NCI-H2081 (cell line): ENCODE measurements at places on chromosomes 6 and 20.

DNA sequence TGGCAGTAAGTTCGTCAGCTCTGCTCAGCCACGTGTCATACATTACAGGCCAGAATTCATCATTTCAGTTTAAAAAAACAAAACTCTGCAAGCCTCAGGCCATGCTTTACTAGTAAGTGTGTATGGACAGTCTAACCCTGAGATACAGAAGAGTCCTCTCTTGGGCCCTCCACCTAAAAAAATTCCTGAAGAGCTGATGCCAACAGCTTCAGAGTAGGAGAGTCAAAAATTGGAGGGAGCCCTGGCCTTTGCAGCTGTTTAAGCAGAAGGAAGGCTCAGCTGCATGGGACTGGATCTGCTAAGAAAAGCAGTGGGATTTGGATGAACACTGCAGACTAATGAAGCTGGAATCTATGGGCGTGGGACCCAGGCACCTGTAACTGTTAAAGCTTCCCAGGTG, 47.2 kb upstream of the FAM8A1 start:
- no peak for DNase-seq

- no peak for DNase-seq
Measured at GRCh38 chr6:51292659-51293058, 474.0 kb downstream of the TFAP2B start.

GRCh38 chr6:147522597-147522996, 14.1 kb downstream of the SAMD5 start:
- DNase-seq: no peak

DNA sequence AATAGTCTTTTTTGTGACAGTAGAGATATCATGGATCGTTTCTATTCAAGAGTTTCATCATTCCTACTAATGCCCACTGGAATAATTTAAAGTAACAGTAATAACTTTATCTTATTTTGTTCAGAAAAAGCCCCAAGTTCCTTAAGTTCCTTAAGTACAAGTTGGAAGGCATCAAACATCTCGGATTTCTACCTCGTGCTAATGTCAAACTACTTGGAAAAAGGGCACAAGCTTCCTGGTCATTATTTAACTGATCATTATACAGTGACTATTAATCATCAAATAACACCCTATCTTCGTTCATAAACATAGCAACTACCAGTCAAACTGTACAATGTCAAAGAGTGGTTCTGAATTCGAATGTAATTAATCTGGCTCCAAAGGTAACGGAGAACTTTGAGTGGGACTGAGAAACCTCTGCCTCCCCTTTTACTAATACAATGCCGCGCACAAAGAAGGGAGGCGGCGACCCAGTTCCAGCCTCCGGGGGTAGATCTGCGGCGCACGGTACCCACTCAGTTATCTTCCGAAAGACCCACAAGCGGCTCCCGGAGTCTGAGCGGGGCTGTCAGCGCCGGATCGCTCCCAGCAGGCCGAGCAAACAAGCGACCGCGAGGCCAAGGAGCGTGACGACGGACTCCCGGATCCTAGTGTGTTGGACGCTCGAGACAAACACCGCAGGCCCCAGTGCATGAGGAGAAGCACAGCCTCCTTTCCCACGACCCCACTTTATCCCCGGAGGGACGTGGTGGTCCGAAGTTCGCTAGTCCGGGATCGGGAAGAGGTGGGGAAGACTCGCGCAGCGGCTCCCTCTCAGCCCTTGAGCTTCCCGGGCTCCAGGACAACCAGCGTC, 716 bp downstream of the SHPRH start:
- DNase-seq: peak; percentile 1

GRCh38 chr20:1313236-1313964, 15.5 kb downstream of the SDCBP2 start:
- peak; percentile 75 for DNase-seq

DNA sequence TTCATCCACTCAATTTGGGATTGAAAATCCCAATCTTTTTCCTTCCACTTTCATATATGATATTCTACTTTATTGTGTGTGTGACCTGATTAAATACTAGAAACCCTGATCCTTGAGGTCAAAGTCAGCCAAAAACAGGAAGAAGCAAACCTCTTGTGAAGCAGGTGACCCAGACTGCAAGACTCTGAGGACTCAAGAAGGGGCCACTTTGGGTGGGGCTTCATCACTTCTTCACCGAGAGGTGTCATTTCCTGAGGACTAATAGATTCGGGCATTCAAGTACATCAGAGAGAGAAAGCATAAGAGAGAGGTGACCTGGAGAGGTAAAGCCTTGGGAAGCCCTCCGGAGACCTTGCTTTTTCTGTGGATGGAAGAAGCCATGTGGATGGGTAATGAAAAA, 129.0 kb downstream of the CFAP61 start:
- no peak for DNase-seq

DNA sequence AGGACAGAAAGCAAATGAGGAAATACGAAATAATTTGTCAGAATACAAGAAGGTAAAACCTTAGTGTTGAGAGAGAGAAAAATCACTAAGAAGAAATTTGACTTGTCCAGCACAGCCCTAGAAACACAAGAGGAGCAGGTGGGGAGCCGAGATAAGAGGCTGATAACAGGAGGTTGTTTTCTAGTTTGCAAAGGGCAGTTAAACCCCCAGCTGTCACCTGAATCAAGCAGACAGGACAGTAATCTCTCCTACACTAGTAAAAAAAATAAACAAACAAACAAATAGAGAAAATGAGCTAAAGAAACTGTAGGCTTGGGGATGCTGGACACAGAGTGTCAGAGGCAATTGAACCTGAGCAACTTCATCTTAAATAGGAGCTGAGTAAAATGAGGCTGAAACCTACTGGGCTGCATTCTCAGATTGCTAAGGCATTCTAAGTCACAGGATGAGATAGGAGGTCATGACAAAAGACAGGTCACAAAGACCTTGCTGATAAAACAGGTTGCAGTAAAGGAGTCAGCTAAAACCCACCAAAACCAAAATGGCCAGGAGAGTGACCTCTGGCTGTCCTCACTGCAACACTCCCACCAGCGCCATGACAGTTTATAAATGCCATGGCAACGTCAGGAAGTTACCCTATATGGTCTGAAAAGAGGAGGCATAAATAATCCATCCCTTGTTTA, 40.4 kb downstream of the FAM184A start:
- no peak for DNase-seq

DNA sequence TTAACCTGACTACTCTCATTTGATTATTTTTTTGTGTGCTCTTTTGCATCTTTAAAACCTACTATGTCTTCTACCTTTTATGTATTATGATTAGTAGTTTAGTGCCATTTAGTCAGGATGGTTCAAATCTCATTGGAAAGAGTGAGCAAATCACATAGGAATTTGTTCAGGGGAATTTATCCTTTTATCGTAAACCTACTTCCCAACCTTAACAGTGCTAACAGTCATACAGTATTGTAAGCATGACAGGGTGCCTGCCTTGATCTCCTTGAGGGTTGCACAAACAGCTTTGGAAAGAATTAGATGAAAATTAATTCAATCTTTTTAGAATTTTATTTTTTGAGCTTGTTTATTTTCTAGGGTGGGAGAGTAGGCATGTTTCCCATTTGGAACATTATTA, 18.3 kb downstream of the RNF8 start:
- DNase-seq: no peak

- no peak for DNase-seq
Measured at GRCh38 chr20:47720636-47721427, 64.4 kb downstream of the SULF2 start.

GRCh38 chr6:1594445-1595200, 15.1 kb upstream of the FOXC1 start:
- no peak for DNase-seq

- DNase-seq: no peak
Measured at GRCh38 chr20:59051666-59052185, 9.1 kb upstream of the PRELID3B start.

GRCh38 chr20:34365765-34366213, 2.7 kb downstream of the ITCH start:
- no peak for DNase-seq

GRCh38 chr6:110415086-110415916, at the start of gene DDO:
Gene DDO, minus strand, starts transcription at chr6:110415575. Its CDS starts 2,113 bp downstream, at chr6:110413462.
- no peak for DNase-seq

DNA sequence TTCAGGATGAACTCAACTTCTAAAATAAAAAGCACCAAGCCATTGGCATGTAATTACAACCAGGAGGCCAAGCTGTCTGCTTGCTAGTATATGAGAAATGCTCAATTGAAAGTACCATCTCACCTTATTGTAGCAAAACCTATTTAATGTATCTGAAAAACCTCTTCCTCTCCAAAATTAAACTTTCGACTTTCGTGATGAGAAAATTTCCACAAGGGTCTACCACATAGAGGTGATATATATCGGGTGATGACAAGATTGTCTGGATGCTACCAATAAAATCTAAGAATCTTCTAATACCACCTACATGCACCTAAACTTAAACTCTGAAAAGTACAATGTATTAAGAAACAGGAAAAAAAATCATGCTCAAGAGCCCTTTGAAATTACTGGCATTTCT, 74.2 kb downstream of the ATXN1 start:
- no peak for DNase-seq

GRCh38 chr6:144049386-144049785, 41.3 kb upstream of the PLAGL1 start:
- no peak for DNase-seq

- peak; percentile 74 for DNase-seq
Measured at GRCh38 chr6:138107752-138108592, 753 bp upstream of the PERP start.

GRCh38 chr6:118746145-118746824, 94.9 kb upstream of the CEP85L start:
- DNase-seq: no peak

- no peak for DNase-seq
Measured at GRCh38 chr6:32792901-32793435, 23.8 kb downstream of the HLA-DOB start.

GRCh38 chr6:31911826-31912585, 10.1 kb upstream of the ZBTB12 start:
- DNase-seq: no peak

DNA sequence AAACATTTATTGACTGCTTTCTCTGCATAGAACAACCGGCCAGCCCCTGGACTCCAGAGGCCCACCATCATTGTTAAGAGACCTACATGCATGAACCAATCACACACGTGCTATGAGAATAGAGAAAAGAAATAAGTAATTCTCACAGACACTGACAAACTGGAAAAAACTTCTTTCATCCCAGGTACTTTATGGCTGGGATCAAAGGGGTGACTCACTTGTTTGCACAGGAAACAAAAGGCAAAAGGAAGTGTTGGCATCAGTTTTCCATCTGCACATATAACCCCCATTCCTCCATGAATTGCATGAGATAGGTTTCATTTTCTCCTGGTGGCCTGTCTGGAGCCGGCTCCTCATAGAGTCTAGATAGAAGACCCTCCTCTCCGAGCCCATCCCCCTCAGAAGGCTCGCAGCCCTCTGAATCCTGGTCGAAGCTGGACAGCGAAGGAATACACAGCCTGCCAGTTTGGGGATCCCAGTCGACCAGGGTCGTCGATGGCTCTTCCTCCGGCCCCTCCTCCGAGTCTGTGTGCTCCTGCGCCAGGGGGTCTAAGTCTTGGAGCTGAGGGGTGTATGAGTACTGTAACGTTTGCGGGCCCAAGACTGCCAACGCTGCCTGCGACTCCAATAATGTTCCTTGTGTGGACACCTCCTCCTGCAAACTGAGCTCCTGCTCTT, 43.3 kb downstream of the IL20RA start:
- DNase-seq: peak; percentile 12

DNA sequence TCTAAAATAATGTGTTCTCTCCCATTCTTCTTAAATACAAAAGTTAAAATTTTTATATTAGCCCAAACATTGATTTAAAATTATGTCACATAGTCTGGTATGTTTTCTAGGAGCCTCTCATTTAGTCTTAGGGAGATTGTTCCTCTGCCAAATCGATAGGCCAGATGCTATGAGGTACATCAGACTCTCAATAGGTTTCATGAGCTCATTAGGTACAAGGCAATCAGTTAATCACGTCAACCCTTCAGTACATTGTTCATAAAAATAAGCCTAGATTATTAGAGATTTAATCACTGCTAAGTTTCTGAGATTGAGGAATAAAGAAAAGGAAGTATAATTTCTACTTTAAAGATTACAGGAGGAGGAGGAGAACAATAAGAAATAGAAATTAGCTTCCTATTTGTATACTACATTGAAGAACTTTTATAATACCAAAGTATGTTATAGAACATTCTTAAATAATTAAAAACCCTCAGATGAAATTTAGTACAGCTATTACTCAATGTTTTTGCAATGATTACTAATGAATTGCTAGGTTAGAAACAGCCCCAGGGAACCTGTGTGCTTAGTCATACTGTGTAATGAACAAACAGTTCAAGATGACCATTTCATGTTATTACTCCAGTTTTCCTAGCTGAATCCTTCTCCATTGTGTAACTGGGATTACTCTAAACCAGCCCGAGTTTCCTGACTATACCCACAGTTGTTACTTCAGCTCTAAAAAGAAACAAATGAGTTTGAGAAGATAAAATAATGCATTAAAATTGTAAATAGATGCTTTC, 117.0 kb downstream of the BMP5 start:
- DNase-seq: no peak
